ENCODE measurements at places on chromosomes 7 and 10.

DNA sequence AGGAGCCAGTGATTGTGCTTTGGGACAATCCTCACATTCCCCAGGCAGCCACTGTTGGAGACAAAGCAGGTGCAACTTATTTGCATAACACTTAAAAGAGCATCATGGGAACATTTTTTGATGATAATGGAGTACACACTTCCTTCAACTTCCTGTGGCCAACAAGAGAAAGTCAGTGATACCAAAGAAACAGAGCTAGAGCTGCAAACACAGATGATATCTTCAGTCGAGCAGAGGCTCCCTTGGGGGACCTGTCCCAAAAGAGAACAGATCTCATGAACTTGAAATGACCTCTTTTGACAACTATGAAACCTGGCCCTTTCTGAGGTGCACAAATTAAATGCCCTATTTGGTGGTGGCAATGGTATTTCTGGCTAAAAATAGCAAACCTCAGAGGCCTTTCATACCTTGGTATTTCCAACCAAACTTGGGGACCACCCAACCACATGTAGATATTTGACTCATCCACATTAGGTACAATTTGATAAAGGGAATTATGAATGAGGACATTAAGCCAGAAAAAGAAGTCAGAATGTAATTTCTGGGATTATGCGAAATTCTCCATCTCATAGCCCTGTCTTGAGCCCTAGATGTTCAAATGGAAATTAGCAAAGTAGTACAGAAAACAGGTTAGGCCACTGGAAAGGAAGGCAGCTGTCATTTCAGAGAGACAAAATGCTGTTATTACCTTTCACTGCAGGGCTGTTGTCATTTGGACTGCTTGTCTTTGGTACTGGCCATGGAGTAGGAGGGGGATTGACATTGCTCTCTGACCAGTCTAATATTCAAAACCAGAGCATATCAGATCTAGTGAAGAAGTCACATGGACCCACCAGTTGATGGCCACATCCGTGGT, 146.2 kb downstream of the ICA1 start:
- DNase-seq: no peak

DNA sequence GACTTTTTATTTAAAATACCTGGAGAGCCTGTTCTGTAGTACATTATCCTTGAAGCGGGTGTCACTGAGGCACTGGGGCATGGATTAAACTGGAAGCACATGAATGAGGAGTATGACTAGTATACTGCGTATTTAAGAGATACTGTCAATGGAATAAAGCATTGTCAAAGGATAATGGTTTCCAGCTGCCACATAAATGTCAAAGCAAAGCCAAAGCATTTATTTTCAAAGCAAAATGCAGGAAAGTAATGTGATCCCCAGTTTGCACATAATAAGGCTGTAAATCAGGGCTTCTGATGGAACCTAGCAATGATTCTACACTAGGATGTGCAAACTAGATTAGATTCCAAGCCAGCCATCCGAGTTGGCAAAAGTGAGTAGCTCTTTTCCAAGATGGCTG, 240.1 kb downstream of the POU6F2 start:
- DNase-seq: no peak

DNA sequence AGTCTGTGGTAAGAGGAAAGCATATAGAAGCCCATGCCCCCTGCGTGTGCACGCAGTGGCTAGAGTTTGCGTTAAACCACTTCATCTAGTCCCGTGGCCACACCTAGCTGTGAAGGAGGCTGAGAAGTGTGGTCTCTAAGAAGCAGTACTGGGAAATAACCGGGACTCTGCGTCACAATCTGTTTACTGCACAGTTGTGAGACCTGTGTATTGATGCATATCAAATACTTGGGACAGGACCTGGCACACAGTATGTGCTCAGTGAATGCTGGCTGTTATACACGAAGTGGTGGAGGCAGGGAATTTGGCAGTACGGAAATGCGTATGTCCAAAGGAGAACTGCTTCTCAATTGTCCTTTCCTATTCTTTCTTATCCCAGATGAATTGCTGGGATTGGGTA, 149.5 kb downstream of the ARHGAP21 start:
- DNase-seq: no peak

- DNase-seq: no peak
Observed at GRCh38 chr10:60604342-60604741, 173.9 kb upstream of the CDK1 start.

DNA sequence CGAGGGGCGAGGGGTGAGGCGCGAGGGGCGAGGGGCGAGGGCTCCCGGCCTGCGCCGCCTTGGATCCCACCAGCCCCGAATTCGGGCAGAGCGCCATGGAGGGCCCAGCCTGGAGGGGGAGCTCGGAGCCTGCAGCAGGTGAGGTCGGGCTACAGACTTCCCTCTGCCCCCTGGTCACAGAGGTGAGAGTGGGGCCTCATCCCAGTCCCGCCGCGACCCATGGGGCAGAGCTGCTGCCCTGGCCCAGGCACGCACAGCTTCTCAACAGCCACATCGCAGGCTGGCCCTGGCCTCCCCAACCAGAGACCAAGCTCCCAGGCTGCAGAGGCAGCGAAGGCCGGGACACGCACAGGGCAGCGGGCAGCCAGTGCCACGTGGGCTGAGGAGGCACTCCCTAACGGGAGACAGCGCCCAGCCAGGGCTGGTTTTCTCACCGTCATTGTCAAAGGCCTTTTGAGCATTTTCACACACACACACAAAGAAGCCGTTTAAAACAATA, 191.8 kb downstream of the PTPRN2 start:
- DNase-seq: no peak

- no peak for DNase-seq
Observed at GRCh38 chr7:105643851-105644250, 62.6 kb upstream of the EFCAB10 start.

All from CD4-positive, alpha-beta T cell treated with Interleukin-12 subunit alpha and Interleukin-12 subunit beta, for 1 hour (primary cell).